Right lung (tissue), 10 donors: ENCODE measurements at places on chromosomes 5 and 9. TPM values are rescaled to one million over a fixed set of nuclear protein-coding genes. Genes with fewer than 3 reads are reported as not detected.

- DNase-seq, result no peak
Observed at GRCh38 chr5:127758766-127759283, 55.6 kb downstream of the CCDC192 start.

The INSL4 gene
- polyA plus RNA-seq, result not detected

- DNase-seq, result no peak
Observed at GRCh38 chr9:78767490-78767889, 470.6 kb downstream of the PSAT1 start.

GRCh38 chr5:31605920-31606319 lies 33.0 kb upstream of the PDZD2 start:
- no peak for DNase-seq

The IFNK gene
- polyA plus RNA-seq, result not detected

GRCh38 chr5:121962347-121962670 lies 534 bp downstream of the SRFBP1 start:
- no peak for DNase-seq

DNA sequence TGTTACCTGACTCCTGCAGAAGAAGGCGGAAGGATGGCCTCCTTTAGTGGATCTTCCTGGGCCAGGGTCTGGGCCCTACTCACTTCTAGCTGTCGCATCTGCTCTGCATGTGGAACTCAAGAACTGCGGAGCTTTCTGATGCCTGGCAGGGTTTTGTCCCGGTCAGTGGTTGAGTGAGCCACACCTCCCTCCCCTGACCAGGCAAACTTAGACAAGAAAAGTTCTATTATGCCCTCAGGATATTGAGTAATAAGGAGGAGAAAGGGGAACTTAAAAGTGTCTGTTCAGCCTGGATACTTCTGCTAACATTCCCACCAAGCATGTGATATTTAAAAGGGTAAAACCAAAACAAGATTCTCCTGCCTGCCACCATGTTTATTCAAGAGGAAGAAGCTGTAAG lies at the start of gene FYB1:
FYB1 (minus strand) TSS at position 127 of the 400 bp plus-strand sequence. CDS start 16,603 bp downstream, outside the sequence.
- no peak for DNase-seq

GRCh38 chr5:107673039-107673367 lies 2.3 kb upstream of the EFNA5 start:
- no peak for DNase-seq

DNA sequence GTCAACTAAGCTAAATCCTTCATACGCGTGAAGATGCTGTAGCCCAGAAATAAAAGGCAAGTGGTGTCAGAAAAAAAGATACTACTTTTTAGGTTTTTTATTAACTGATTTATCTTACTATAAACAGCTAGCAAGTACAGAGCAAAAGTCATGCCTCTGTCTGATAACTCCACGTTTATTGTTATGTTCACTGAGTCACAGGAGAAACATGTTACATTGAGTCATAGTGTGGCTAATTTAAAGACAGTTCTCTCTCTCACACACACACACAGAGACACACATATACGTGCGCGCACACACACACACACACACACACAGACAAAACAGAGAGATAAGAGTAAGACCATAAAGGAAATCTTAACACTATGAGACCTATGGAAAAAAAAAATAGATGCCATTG lies 770.0 kb upstream of the CDH10 start:
- DNase-seq, result no peak

GRCh38 chr5:10229306-10230048 lies 20.2 kb downstream of the ATPSCKMT start:
- no peak for DNase-seq

The MSMP gene
- 0.55 TPM for polyA plus RNA-seq

The ANKRD34B gene
- not detected for polyA plus RNA-seq

The C9 gene
- polyA plus RNA-seq, result 0.15 TPM

The DIRAS2 gene
- 0.57 TPM for polyA plus RNA-seq

- DNase-seq, result no peak
Observed at GRCh38 chr5:9231842-9232241, 314.0 kb downstream of the SEMA5A start.

The HACD4 gene
- 11.2 TPM for polyA plus RNA-seq

- peak; percentile 38 for DNase-seq
Observed at GRCh38 chr5:79857714-79858409, 133.2 kb downstream of the MTX3 start.

The PRUNE2 gene
- polyA plus RNA-seq, result 3.0 TPM

The TGFBR1 gene
- 46.5 TPM for polyA plus RNA-seq

The CCNJL gene
- 10.1 TPM for polyA plus RNA-seq

The AGXT2 gene
- polyA plus RNA-seq, result 0.33 TPM

The C9orf50 gene
- polyA plus RNA-seq, result 0.34 TPM
